ENCODE measurements at places on chromosomes 4 and X. TPM values are rescaled to one million over a fixed set of nuclear protein-coding genes. Genes with fewer than 3 reads are reported as not detected.

The EREG gene
- polyA plus RNA-seq, result 0.20 TPM

The TMPRSS11A gene
- polyA plus RNA-seq, result 0.15 TPM

The HAND2 gene
- 0.20 TPM for polyA plus RNA-seq

The RLIM gene
- polyA plus RNA-seq, result 30.7 TPM

DNA sequence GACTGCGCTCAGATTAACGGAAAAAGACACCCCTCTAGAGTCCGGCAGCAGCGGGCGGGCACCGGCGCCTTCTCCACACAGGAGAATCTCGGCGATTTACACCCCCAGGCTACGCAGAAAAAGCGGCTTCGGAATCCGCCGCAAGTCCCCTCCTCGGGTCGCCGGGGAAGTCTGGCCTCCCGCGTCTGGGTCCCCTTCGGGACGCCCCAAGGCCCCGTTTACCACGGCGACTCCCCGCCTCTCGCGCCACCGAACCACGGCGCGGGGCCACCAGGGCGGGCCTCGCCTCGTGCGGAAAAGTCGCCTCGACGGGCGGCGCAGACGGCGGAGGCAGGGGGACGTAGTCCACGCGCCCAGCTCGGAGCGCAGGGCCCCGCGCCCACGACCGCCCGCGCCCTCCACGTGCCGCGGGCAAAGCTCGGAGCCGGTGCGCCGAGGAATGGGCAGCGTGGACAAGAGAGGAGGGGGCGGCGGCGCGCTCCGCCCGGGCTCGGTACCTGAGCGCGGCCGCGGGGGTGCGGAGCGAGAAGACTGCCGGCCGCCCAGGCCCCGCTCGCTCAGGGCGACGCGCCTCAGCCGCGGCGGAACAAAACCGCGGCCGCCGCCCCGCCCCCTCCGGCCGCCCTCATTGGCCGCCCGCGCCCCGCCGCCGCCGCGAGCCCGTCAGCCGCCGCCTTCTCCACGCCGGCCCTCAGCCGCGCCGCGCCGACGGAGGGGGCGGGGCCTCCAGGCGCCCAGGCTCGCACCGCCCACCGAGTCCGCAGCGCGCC is at the start of gene FAM53A:
Gene FAM53A (minus strand): TSS at position 578 of the 770 bp plus-strand sequence. CDS start 15,572 bp downstream, outside the sequence.
- peak; percentile 69 for DNase-seq

DNA sequence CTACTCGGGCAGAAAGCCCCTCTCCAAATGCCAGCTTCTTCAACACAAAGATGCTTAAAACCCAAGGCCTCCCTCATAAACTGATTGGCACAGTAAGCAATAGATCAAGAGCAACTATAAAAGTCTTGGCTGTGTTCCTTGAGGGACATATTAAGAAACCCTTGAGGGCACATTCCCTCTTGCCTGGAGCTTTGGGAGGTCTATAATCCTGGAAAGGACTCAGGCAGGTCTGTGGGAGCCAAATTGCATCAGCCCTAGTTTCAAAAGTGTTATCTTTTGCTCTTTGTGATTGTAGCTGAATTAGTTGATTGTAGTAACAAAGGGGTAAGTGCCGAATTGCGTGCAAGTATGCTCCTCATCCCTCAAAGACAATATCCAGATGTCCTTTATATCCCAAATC is 18.6 kb upstream of the SETD7 start:
- DNase-seq, result no peak

- no peak for DNase-seq
Observed at GRCh38 chr4:118180776-118181175, 146.5 kb downstream of the NDST3 start.

DNA sequence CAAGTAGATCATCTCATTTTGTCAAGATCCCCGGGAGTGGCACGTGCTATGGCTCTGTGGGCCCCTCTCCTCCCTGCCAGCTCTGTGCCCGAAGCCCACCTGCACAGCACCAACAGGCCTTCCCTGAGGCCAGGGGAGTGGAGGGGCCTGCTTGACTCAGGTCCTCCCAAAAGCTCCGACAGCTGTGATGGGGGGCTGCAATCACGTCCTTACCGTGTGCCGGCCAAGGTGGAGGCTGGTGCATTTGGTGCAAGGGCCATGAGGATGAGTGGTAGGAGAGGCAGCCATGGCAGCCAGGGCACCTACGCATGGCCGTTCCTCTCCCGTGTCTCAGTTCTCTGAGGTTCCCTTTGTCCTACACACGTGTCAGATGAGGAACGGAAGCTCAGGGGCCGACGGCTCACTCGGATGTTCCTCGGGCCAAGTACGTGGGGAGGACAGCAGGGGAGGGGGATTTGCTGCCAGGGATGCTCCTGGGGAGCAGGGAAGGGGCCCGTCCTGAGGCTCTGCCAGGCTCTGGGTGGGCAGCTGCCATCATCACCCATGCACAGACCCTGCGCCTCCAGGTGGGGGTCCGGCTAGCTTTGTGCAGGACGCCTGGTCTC is 95.8 kb downstream of the HMX1 start:
- no peak for DNase-seq

DNA sequence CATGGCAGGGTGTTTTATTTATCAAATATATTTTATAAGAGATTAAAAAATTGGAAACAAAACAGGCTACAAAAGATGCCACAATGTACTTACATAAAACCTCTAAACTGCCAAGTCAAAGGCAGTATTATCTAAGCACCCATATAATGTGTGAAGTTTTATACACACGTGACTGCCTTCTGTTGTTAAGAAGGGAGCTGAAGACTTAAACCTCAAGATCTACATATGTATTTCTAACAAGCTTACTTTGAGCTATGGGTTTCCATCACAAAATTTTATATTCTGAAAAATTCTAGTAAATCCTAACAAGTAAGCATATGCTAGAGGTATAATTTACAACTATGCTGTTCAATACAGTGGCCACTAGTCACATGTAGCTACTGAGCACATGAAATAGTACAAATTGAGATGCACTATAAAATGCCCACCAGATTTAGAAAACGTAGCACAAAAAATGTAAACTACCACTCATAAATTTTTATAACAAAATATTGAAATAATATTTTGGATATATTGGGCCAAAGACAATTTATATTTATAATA is 9.8 kb downstream of the ATP8A1 start:
- DNase-seq, result no peak

- no peak for DNase-seq
Observed at GRCh38 chr4:22514001-22514400, 1.9 kb downstream of the ADGRA3 start.

- no peak for DNase-seq
Observed at GRCh38 chrX:7294483-7294882, 146.5 kb upstream of the PUDP start.

- DNase-seq, result no peak
Observed at GRCh38 chr4:129578336-129578735, 482.4 kb downstream of the C4orf33 start.
